NCI-H1436 treated with DMSO at 0.1 percent for 48 hours (cell line): ENCODE measurements at places on chromosomes 1 and 21.

DNA sequence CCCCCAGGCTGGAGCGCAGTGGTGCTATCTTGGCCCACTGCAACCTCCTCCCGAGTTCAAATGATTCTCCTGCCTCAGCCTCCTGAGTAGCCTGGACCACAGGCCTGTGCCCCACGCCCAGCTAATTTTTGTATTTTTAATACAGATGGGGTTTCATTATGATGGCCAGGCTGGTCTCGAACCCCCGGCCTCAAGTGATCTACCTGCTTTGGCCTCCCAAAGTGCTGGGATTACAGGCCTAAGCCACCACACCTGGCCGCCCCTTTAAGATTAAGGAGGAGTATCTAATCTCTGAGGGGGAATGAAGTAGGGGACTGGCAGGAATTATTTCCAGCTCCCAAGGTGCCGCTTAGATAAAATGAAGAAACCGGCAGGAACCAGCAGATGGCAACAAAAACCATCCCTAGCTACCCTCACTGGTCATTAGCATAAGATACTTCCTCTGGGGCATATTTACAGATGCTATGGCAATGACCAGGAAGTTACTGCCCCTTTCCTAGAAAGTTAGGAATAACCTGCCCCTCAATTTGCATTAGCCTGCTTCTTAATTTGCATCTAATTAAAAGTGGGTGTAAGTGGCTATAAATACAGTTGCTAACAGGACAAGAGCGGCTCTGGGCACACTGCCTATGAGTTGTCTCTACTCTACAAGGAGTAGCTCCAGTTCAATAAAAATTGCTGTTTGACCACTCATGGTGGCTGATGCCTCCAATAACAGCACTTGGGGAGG is 7.1 kb upstream of the NSUN4 start:
- DNase-seq, result no peak

GRCh38 chr1:60878323-60878722 is 204.0 kb upstream of the NFIA start:
- DNase-seq, result no peak

DNA sequence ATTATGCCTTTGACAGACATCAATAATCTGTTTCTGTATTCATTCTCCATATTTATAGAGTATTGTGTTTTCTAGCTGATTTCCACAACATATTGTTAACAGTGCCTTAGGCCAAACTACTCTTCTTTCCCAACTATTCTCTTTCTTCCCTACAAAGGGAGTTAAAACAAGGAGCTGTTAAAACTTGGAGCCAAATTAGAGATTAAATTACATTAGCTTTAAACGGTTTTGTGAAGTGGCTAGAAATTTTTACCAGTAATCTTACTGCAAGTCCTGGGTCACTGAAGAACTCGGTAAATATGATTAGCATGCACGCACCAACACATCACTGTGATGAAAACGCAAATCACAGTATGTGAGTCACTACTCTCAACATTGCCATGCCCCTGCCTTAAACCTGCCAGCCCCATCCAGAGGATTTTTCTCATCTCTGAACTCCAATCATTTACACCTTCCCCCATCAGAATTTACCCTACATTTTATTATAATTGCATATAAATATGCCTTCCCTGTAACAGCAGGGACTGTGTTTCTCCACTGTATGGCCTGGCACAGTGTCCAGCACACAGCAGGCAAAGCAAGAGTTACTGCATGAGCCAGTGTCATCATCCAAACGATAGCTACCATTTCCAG is 1.5 kb upstream of the PRDX6 start:
- no peak for DNase-seq

DNA sequence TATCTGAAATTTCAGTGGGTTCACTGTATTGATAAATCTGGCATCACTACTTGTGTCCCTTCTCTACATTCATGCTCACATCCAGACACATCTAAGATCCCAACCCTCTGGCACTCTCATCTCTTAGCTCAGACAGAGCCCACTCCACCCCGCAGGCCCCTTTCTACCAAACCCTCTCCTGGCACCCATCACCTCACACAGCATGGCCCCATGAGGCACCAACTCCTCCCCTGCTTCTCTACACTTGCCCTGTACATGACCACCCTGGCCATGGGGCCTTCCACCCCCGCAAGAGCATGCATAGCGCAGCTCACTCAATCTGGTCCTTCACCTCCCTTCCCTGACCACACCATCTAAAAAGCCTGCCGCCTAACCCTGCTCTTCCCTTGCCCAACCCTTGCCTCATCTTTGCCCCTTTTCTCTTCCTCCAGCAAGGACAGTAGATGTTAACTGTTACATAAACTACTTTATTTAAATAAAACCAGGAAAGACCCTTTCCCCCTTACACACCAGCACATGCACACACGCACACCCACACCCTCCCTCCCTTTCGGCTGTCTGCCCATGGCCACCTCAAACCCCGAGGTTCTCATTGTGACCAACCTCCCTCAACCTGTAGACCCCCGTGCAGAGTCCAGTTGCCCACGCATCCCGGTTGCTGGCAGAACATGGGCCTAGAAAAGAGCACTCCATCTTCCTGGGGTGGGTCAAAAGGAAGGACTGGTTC is 15.6 kb downstream of the SH3BP5L start:
- DNase-seq, result no peak

GRCh38 chr1:32221581-32221979 is 573 bp downstream of the TMEM234 start:
- DNase-seq, result no peak

GRCh38 chr1:33045246-33045645 is 8.6 kb upstream of the AK2 start:
- DNase-seq, result no peak

DNA sequence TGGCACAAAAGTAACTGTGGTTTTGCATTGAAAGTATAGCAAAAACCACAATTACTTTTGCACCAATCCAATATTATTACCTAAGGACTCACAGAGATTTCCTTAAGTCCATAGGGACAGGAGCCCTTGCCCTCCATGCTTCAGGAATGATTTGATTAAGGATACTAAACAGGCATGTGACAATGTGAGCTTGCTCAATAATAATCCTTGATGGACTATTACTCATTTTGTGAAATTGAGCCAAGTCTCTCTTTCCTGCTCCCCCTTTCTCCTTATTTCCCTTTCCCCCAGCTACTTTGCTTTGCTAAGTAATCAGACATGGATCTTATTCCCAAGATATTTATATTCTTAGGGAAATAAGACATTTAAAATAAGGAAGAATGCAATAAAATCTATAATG is 21.6 kb upstream of the RGL1 start:
- no peak for DNase-seq
